ENCODE measurements at places on chromosomes 1 and 21.

GRCh38 chr1:111848852-111849545 is 93.3 kb downstream of the DDX20 start:
- no peak for DNase-seq

GRCh38 chr21:36551731-36552433 is 72.0 kb upstream of the CLDN14 start:
- DNase-seq: no peak

DNA sequence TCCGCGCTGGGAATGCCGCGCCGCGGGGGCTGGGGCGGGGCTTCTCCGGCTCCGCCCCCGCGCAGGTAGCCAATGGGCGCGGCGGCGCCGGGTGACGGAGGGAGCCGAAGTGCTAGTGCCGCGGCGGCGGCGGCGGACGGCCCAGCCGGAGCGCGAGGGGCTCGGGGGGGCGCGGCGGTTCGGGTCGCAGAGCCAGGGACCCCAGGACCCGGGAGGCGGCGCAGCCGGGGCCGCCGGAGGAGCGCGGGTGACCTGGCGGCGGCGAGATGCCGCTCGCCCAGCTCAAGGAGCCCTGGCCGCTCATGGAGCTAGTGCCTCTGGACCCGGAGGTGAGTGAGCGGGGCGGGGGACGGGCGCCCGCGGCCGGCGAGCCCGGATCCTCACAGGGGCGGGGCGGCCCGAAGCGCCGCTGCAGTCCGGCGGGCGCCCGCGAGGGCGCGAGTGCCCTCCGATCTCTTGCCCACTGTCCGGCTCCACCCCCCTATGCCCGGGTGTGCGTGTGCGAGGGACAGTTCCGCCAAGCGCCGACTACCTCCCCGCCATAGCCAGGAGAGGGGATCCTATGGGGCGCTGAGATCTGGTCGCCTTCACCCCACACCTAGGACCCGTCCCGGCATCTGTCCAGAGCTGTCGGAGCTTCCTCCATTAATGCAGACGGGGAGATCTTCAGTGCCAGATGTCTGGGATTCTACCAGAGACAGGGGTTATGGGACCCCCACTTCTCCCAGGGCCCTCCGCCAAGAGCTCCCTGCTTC is at the start of gene RPS6KA1:
RPS6KA1 (plus strand) TSS at position 107 of the 755 bp plus-strand sequence; CDS start at position 267, 160 bp downstream.
- peak; percentile 51 for DNase-seq

- no peak for DNase-seq
Observed at GRCh38 chr1:25679171-25679570, 62.6 kb downstream of the MAN1C1 start.

DNA sequence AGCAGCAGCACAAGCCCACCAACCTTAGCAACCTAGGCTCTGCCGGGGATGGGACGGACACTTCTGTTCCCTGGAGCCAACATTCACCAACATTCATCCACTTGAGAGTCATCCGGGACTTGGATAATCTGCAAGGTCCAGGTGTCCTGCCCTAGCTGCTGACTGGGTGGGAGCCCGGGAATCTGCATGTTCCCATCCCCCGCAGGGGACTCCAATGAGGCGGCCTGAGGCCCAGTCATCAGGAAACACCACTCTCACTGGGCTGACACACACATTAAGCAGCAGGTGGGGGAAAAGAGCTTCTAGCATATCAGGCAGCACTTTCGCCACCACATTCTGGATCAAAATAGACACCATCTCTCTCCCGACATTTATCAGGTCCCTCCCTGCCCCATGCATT is 38.4 kb upstream of the CCSAP start:
- DNase-seq: peak; percentile 68

DNA sequence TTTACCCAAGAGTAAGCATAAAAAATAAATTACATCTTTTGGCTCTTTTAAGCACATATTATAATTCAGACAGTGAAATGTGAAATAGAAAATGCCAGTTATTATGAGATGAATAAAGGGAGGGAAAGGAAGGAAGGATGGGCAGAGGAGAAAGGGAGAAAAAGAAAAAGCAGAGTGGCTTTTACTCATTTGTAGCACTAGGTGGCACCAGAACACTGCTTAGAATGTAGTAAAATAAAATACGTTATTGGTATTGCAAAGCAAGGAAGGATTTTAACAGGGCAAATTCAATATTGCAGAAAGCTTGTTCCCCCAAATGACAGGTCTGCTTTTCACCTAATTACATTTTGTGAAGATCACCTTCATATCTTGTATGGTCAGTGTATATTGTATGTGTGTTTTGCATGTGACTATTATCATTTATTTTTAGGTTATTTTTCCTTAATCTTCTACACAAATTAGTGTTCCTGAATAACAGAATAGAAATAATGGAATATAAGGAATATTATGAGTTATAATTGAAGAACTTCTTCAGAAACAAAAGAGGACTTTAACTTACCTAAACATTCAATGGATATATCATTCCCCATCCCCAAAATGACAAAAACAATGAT is 9.1 kb upstream of the PCNX2 start:
- DNase-seq: peak; percentile 29

DNA sequence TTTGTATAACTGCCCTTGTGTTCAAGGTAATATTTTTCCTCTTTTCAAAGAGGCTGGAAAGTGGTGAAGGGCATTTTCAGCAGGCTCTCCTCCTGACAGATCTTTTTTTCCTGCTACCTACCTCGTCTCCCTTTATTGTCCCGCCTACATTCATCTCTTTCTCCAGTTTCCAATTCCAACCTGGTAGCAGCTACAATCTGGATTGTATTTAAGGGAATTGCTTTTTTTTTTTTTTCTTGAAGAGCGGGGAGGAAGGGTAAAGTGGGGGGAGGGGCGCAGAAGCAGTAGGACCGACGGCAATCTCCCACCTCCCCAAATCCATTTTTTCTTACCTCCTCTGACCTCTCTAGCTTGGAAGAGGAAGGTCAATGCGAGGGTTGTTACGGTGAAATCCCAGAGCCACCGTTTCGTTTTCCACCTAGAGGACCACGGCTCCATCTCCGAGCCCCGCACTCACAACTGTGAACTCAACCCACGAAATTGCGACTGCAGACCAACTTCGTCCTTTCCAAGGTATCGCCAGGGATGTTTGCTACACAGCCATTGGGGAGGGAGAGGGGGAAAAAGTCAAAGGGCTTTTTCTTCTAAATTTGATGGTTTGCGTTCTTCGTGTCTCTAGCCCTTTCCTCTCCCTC is 464 bp downstream of the COL11A1 start:
- no peak for DNase-seq

- no peak for DNase-seq
Observed at GRCh38 chr1:83129107-83129506, 869.8 kb downstream of the TTLL7 start.

- no peak for DNase-seq
Observed at GRCh38 chr1:185110145-185110544, 46.6 kb downstream of the TRMT1L start.

- DNase-seq: no peak
Observed at GRCh38 chr1:216531263-216532239, 108.3 kb upstream of the USH2A start.

- no peak for DNase-seq
Observed at GRCh38 chr1:117312453-117313138, 54.7 kb upstream of the MAN1A2 start.

DNA sequence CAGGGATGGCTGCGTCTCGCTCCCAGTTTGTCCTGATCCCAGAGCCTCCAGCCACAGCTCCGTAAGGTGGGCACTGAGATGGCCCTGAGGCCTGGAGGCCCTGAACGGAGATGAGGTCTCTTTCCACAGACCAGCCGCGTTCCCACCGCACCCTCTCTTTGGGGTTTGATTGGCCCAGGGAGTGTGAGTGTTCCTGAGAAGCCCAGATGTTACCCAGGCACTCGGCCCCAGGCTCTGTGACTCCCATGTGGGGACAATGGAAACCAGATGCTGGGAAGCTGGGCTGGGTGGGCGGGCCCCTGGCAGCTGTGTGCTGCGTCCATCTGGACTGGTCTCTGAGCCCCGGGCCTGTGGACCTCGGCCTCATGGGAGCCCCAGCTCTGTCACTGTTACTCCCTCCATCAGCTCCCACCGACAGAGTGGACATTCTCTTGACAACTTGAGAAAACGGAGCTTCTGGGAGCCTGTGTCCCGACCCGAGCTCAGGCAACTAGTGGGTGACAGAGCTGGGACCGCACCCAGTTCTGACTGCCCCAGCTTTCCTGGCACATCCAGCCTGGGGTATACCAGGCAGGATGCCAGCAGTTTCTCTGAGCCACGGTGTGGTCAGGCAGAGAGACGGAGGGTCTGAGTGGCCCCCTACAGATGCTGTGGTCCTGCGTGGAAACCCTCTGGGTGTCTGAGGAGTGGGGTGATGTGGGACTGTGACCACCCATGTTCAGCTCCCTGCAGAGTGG is 9.8 kb upstream of the COL6A1 start:
- DNase-seq: peak; percentile 67

- no peak for DNase-seq
Observed at GRCh38 chr1:20143318-20143717, 4.2 kb downstream of the PLA2G2F start.

GRCh38 chr1:223125766-223126165 is 17.3 kb downstream of the TLR5 start:
- no peak for DNase-seq

GRCh38 chr1:31762726-31763670 is 1.1 kb downstream of the ADGRB2 start:
- DNase-seq: peak; percentile 61

GRCh38 chr1:203701606-203702005 is 63.4 kb upstream of the LAX1 start:
- DNase-seq: no peak

DNA sequence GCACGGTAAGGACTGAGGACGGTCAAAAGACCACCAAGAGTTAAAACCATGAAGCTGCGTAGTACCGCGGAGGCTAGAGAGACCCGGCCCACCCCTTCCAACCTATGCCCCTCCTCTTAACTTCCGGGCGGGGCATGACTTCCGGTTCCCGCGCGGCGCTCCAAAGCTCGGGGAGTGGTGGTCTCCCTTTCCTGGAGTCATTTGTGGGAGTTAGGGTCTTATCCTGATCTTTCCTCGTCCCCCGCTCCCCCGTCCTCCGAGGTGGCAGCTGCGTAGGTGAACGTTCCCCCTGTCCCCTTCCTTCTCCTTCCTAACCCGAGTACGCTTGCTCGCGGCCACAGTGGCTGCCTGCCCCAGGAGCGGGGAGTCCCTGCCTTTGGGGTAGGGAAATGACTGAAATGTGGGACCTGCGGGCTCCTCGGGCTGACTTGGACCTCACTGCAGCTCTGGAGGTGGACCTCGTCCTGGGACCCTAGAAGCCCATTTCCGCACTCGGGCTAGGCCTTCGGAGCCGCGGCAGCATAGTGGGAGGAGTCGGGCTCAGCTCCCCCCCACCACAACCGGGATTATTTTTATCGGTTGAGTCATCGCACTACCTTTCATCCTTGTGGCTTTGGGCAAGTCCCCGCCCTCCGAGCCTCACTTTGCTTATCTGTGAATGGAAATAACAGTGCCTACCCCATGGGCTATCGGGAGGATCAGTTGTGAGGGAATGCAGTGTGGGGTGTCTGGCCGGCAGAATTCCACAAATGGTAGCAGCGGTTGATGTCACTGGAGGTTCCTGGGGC is 24.1 kb downstream of the CELA3A start:
- peak; percentile 91 for DNase-seq

GRCh38 chr1:234702342-234703000 is 92.5 kb upstream of the IRF2BP2 start:
- DNase-seq: no peak

- DNase-seq: no peak
Observed at GRCh38 chr1:32454726-32455125, 10.1 kb upstream of the ZBTB8B start.

DNA sequence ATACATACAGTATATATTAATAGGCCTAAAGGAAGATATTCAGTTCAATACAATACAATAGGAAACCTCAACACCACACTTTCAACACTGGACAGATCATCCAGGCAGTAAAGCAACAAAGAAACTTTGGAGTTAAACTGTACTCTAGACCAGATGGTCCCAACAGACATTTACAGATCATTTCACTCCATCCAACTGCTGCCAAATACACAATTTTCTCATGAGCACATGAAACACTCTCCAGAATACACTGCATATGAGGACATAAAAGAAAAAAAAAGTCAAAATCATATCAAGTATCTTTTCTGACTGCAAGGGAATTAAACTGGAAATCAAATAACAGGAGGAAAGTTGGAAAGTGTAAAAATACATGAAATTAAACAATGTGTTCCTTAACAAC is 607.5 kb upstream of the BRINP3 start:
- DNase-seq: no peak

DNA sequence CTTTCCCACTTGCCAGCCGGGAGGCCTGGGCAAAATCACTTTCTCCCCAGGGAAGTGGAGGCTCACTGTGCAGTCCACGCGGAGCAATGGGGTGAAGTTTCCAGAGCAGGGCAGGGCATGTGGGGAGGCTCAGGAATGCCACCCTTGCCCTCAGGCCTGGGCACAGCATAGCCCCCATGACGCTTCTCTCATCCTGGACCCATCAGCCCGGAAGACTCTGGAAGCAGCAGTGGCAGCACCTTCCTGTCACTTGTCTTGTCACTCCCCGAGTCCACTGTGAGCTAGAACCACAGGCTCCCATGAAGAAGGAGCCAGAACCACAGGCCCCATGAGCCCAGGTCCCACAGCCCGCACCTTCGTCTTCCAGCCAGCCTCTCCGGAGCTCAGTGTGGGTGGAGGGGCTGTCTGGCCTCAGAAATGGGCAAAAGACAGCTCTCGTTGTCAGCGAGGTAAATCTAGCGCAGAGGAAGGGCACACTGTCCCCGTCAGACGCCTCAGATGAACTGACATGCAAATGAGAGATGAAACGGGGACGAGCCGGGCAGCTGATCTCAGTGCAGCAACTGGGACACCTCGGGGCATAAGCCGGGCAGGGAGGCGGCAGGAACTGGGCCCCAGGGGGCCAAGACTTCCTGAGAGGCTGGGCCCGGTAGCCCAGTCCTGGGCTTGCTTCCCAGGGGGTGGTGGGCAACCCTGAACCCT is 6.1 kb downstream of the PDE9A start:
- no peak for DNase-seq

DNA sequence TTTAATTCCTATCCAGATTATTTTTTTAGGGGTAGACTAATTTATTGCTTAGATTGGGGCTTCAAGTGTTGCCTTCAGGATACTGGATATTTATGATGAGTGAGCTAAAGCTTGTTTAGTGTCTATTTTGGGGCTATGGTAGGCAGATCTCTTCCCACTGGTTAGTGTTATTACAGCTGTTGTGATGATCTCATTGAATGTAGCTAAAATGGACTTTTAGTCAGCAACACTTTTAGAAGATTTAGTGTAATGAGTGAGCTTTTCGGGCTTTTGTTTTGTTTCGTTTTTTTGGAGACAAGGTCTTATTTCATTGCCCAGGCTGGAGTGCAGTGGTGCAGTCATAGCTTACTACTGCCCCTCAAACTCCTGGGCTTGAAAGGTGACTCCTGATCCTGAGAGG is 14.2 kb downstream of the THRAP3 start:
- no peak for DNase-seq

DNA sequence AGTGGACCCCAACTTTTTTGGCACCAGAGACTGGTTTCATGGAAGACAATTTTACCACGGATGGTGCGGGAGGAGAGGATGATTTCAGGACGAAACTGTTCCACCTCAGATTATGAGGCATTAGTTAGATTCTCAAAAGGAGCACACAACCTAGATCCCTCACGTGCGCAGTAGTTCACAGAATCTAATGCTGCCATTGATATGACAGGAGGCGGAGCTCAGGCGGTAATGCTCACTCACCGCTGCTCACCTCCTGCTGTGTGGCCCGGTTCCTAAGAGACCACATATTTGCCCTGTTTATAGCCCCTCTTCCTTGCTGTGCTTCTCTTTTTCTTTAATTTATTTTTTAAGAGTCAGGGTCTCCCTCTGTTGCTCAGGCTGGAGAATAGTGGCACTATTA is 4.6 kb downstream of the NTRK1 start:
- no peak for DNase-seq

Data from SK-N-DZ (cell line).